Activated CD4-positive, alpha-beta memory T cell treated with anti-CD3 and anti-CD28 coated beads for 36 hours (primary cell): ENCODE measurements at places on chromosomes 2 and 18. TPM values are rescaled to one million over a fixed set of nuclear protein-coding genes. Genes with fewer than 3 reads are reported as not detected.

Gene TET3
- 11.8 TPM for total RNA-seq

Gene COL6A3
- total RNA-seq, result 29.7 TPM

Gene AMER3
- total RNA-seq, result not detected

Gene SYT4
- total RNA-seq, result not detected

Gene UGT1A10
- total RNA-seq, result not detected

Gene ALK
- not detected for total RNA-seq

Gene CIDEA
- total RNA-seq, result not detected

Gene ACADL
- not detected for total RNA-seq

Gene SPC25
- 47.1 TPM for total RNA-seq

DNA sequence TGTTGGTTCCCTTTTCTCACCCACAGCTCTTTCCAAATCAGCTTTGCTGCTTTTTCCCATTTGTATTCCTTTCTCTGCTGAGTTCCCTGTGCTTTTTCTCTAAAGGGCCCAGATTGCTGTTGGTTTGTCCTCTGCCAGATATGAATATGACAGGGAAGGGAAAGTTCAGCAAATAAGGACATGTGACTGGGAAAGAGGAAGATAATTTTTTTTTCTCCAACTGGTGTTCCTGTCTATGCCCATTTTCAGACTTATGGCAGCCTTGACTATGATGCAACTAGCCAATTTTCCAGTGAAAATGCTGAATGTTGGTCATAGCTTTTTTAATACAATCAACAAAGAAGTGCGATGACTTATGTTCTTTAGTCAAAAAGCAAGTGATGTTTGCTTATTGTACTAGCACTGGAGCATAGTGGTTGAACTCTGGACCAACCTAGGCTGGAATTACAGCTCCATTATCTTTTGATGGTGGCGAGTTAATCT lies 7.7 kb downstream of the MDH1 start:
- DNase-seq, result no peak

GRCh38 chr2:32523686-32524085 lies 104.2 kb upstream of the TTC27 start:
- no peak for DNase-seq

DNA sequence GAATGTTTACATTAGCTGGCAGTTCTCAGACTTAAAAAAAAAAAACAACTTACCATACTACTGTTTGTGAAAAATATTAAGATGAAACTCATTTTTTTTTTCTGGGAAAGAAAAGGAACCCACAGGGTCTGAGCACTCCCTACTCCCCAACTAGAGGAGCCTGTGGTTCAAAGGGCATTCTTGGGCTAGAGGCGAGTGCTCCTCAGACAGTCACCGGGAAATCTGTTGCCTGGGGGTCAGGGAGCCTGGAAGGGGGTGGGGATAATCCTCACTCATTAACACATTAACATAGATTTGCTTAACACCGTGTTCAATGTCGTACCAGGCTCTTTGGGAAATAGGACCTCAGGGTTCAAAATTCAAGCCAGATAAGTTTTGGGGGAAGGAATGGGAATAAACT lies 57.6 kb downstream of the LAMA3 start:
- no peak for DNase-seq

- DNase-seq, result no peak
These were observed 165.5 kb upstream of the SALL3 start for GRCh38 chr18:78813936-78814710.

- no peak for DNase-seq
These were observed 46.1 kb upstream of the MGAT4A start for GRCh38 chr2:98777076-98777475.

DNA sequence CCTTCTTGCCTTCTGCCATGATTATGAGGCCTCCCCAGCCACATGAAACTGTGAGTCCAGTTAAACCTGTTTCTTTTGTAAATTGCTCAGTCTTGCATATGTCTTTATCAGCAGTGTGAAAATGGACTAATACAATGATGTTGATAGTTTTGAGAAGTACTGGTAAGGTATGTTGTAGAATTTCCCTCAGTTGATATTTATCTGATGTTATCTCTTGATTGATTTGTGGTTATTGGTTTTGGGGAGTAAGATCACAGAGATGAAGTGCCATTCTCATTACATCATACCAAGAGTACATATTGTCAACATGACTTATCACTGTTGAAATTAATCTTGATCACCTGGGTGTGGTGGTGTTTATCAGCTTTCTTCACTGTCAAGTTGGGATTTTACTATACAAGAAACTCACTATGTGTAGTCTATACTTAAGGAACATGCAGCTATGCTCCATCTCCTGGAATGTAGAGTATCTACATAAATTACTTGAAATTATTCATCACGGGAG lies 5.1 kb upstream of the SPAG16 start:
- DNase-seq, result no peak

DNA sequence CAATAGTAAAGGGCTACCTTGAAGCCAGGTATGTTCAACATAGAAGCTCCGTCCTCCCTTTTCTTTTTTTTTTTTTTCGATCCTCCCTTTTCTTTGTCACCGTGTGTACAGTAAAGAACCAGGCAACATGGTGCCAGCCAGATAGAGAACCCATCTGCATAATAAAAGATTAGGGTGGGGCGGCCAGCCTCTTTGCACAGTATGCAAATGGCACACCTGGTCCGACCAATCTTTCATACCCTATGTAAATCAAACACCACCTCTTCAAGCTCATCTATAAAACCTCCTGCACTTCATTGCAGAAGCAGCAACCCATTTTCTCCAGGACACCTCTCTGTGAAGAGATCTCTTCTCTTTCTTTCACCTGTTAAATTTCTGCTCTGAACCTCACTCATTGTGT lies 7.3 kb upstream of the WDR33 start:
- DNase-seq, result no peak

GRCh38 chr2:71618327-71619113 lies 165.2 kb downstream of the DYSF start:
- no peak for DNase-seq

GRCh38 chr2:20642055-20642971 lies 8.6 kb downstream of the HS1BP3 start:
- DNase-seq, result peak; percentile 81

DNA sequence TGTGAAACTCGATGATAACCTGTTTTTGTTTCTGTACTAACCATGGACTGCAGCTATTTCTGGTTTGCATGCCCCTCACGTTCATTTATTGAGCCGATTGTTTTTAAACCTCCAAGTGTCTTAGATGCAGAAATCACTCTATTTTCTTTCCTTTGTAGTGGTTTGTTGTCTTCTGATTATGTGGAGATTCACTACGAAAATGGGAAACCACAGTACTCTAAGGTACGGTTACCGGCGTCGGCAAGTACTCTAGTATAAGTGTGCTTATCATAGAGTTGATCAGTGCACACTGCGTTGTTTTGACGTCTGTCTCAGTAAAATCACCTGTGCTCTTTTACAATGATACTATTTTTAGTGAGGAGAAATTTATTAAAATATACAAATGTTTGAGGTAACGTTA lies 87.4 kb downstream of the ADAM23 start:
- DNase-seq, result peak; percentile 40

DNA sequence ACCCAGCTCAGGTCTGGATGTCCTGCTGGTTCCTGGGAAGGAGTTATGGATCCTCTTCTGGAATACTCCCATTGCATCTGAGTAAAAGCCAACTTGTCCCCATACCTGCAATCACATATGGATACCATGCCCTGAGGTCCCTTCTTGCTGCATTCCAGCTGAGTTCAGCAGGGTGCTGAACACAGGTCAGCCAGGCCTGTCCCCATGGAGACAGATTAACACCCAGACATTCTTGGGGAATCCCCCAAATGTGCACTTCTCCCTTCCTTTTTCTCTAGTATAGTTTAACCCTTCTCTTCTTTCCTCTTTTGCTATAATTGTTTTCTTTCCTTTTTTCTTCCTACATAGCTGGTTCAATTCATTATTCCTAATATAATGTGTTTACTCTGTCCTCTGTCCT lies 799.6 kb upstream of the HS6ST1 start:
- no peak for DNase-seq

DNA sequence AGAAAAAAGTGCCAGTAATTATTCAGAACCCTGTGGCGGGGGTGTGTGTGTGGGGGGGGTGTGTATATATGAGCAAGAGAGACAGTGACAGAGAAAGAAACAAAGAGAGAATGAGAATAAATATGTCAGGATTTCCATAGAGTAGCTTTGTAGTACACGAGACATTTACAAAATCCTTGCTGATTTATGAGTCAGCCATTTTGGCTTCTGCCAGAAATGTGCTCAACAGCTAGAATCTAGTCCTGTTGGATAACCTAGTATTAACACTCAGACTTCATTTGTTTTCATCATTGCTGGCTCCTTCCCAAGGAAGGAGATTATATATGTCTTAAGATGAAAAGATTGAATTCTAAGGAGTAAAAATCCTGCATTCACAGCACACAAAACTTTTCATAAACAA lies 140.5 kb upstream of the HNRNPA3 start:
- DNase-seq, result no peak

DNA sequence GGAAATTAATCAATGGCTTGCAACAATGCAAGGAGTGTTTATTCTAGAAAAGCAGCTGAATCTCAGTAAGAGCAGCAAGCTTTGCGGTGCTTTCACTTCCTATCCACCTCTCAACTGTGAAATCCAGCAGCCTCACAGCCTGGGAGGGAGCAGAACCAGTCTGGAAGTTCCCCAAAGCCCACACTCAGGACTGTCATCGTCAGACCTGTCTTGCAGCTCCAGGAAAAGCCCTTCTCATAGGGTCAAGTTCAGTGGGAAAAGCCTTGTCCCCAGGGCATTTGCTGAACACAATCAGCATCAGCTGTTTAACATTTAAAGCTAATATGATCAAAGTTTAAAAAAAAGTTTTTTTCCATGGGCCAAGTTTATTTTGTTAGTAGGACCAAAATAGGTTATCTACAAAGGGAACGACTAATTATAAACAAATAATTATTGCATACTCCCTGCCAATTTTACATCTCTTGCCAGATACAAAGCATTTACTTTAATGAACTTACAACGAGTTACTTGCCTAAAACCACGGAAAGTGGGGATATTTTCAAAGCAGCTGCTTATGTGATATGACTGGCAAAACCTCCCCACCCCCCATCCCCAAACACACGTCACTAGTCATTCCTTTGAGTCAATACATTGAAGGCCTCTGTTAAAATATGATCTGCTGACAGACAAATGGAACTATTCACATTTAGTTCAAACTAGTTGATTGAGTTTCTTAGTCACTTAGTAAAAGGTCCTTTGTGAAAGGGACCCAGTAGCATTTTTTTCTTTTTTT lies 36.8 kb downstream of the PARD6G start:
- DNase-seq, result no peak

GRCh38 chr2:23592061-23592685 lies 207.2 kb downstream of the KLHL29 start:
- DNase-seq, result no peak

GRCh38 chr18:27994571-27994970 lies 182.4 kb downstream of the CDH2 start:
- DNase-seq, result no peak
